Endothelial cell of umbilical vein (primary cell): ENCODE measurements at places on chromosomes 3 and 15. TPM values are rescaled to one million over a fixed set of nuclear protein-coding genes. Genes with fewer than 3 reads are reported as not detected.

DNA sequence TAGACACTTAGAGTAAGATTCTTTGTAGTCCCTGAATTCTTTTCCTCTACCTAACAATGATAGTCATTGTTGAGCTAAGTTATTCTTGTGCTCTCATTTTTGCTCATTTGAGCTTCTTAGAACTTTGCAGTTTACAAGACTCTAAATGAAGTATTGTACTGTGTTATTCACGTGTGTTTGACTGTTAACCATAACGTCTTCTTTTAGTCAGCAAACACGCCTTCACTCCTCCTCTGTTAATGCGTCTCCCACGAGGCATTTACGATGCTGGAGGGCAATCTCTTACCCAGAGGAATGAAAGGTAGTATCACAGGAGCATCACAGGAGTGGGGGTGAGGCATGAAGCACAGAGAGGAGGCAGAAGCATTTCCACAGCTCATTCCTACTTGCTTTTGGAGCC lies 14.8 kb upstream of the P2RY14 start:
- no peak for DNase-seq

Gene DPPA2
- total RNA-seq = not detected in 2 replicates

DNA sequence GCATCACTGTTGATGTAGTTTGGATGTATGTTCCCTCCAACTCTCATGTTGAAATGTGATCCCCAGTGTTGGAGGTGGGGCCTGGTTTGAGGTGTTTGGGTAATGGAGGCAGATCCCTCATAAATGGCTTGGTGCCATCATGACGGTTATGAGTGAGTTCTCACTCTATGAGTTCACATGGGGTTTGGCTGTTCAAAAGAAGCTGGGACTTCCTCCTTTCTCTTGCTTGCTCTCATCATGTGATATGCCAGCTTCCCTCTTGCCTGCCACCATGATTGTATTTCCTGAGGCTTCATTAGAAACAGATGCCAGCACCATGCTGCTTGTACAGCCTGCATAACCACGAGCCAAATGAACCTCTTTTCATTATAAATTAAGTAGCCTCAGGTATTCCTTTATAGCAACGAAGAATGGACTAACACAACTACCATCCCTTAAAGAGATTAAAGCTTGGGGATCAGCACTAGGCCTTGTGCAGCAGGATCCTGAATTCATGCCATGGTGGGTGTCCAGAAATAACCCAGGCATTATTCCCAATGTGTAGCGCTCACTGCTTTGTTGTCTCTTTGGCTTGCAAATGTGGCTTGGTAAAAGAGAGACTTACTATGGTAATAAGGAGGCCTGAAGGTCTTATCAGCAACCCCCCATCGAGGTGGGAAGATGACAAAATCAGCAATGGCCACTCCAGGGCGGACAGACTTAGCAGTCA lies 41.9 kb downstream of the NDUFB4 start:
- DNase-seq = no peak

DNA sequence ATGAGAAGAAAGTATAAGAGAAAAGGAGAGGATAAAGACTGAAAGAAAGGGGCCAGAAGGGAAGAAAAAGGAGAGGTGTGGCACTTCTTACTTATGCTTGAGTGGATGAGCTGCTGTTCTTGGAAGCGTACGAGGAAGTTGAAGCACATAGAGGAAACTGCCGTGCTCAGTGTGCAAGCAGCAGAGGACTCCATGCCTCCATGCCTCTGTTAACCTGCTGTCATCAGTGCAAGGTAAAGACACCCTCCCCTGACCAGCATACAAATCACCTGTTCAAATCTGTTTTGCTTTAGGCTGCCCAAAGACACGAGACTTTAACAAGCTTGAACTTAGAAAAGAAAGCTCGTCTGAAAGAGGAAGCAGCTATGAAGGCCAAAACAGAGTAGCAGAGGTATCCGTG lies 6.4 kb downstream of the WDR5B start:
- no peak for DNase-seq

GRCh38 chr3:46733026-46733800 lies 15.5 kb upstream of the PRSS50 start:
- DNase-seq = no peak

GRCh38 chr3:194485881-194486539 lies 792 bp downstream of the ATP13A3 start:
- DNase-seq = peak; percentile 46
